ENCODE measurements at places on chromosomes 5 and 9.

- no peak for DNase-seq
Observed at GRCh38 chr9:69028754-69029153, 6.8 kb upstream of the FXN start.

DNA sequence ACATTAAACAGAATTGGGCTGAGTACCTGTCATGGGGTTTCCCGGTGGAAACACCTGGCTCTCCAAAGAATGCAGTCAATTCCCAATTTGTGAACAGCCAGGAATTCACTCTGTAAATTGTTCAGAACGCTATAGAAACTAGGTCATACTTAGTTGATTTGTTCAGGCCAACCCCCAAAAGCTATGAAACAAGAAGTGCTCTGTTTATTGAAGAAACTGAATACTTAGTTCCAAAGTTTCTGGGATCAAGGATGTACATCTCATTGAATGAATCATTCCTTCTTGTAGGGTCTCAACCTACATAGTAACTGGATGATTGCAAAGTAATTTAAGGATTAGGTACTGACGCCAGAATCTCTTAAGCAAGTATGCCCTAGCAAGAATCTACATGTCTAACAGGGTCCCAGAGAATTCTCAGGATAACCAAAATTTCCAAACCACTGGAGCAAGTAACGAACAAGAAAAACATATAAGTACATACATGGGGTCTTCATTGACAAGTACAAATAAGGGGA lies 659 bp upstream of the TUSC1 start:
- DNase-seq, result no peak

DNA sequence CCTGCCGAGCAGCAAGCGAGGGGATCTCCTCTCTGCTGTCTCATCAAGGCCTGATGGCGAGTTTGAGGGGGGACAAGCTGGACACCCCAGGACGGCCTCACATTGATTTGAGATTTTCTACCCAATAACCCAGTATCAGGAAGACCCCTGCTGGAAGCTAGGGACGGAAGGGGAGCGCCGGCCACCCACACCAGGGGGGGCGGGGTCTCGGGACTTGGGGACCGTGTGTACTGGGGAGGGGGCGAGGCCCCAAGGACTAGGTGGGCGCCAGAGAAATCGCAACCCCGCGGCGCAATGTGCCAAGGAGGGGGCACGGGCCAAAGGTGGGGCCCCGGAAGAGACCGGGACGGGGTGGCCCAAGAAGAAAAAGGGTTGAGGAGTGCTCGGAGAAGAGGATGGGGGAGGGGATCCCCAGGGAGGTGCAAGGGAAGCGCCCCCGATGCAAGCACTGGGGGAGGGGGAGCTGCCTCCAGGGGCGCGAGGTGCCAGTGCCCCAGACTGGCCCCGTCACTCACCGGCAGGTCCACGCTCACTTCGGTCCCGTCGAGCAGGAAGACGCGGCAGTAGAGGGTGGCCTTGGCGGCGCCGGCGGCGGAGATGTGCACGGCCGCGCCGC lies 1.1 kb downstream of the EPB41L4B start:
- no peak for DNase-seq

GRCh38 chr5:61673007-61673735 lies 341.1 kb downstream of the ZSWIM6 start:
- no peak for DNase-seq
